Renal cortical epithelial cell (primary cell): ENCODE measurements at places on chromosomes 16 and 17. TPM values are rescaled to one million over a fixed set of nuclear protein-coding genes. Genes with fewer than 3 reads are reported as not detected.

ZBTB4 gene
- 14.8 and 39.2 TPM in 2 replicates for total RNA-seq

- peak; percentile 1 for DNase-seq
These were observed 378.1 kb upstream of the CDH11 start for GRCh38 chr16:65500007-65500406.

DNA sequence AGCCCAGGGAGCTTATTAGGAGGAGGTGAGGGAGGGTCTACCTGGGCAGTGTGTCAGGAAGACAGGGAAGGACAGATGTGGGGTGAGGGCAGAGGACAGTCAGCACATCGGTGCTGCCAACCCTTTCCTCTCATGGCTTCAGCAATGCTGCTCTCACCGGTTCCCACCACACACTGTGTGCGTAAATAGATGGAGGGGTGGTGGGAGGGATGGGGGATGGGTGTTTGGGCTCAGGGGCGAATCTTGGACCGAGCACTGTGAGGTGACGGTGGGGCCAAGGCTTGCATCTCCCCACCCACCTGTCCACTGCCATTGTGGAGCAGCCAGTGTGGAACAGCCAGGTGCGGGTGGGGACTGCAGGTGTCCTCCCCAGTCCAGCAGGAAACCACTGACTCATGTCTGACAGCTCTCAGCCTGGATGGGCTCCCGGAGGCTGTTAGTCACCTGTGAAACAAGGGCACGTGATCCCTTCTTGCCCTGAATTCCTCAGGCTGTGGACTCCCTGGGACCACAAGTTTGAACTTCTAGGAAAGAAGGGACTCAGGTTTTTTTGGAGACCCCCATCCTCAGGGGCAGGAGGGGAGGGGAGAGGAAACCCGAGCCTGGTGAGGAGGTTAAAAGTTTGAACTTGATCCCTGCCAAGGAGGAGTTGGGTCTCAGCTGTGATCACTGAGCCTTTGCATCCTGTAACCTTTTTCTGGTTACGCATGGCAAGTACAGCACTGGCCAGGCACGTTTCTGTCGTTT, 42.7 kb upstream of the SMPD3 start:
- DNase-seq: peak; percentile 83

KREMEN2 gene
- 0.50 and 1.9 TPM in 2 replicates for total RNA-seq

ARL5C gene
- total RNA-seq: not detected in 2 replicates
